ENCODE measurements at places on chromosomes 7 and 10. TPM values are rescaled to one million over a fixed set of nuclear protein-coding genes. Genes with fewer than 3 reads are reported as not detected.

GRCh38 chr10:119379466-119380071, 162.9 kb downstream of the RGS10 start:
- DNase-seq: no peak

DNA sequence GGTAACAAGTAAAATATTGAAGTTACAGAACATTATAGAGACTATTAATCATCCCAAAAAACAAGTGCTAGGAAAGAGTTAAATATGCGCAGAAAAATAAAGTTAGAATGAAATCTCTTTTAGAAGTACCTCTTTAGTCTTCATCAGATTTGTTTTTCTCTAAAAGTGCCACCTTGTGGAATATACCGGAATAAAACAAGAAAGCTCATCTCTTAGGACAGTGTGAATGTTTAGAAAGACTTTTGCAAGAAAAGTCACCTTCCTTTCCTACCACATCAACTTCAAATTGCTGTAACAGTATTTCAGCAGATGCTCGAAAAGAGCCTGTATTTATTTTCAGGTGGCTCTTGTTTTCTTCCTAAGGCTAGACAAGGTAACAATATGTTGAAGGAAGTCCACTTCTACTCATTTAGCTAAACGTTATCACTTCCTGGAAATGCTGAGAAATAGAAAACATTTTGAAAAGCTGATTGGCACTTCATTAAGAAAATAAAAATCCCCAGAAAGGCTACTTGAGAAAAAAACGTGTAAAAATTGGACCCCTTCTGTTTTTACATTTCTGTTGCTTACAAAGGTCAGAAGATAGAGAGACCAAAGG, 19.8 kb upstream of the FAM133B start:
- no peak for DNase-seq

- DNase-seq: no peak
Measured at GRCh38 chr10:132499367-132499685, 38.3 kb upstream of the INPP5A start.

- DNase-seq: no peak
Measured at GRCh38 chr10:63576501-63576900, 55.3 kb downstream of the REEP3 start.

The PITRM1 gene
- total RNA-seq: 52.2 TPM

DNA sequence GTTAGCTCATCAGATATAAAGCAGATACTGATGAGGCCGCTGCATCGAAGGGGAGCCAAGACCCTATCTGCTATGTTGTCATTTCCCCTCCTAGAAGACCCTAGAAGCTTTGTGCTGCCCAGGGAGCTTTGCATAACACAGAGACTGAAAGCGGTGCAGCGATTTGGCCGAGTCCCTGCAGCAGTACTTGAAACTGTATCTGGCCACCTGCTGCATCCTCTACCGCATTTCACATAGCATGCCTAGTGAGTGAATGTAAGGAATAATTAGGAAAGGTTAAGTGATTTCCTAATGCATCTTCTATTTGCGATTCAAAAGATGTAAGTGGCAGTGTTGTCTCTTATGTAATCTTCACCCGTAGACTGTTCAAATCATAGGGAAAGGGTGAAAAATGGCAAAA, 106.7 kb downstream of the LRMDA start:
- DNase-seq: no peak

The FGFR2 gene
- 39.2 TPM for total RNA-seq

DNA sequence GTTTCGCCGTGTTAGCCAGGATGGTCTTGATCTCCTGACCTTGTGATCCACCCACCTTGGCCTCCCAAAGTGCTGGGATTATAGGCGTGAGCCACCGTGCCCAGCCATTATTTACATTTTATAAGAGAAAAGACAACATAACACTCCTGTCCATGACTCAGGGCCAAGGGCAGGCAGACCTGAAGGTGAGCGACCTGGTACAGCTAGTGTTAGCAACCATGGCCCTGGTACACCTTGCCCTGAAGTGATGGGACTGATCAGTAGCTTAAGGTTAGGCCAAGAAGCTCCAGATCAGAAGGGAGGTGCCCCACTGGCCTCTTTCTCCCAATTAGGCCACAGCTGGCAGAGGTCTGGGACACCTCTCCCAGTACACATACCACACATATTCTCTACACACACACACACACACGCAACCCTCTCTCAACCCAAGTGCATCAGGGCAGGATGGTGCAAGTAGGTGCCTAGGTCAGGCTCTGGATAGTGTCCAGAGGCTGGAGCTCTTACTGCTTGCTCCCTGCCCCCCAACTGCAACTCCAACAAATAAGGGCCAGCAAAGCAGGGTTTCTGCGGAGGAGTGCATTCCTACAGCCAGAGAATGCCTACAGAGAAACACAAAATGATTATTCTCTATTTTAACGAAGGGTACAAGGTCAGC, 43.8 kb downstream of the DPCD start:
- DNase-seq: no peak

DNA sequence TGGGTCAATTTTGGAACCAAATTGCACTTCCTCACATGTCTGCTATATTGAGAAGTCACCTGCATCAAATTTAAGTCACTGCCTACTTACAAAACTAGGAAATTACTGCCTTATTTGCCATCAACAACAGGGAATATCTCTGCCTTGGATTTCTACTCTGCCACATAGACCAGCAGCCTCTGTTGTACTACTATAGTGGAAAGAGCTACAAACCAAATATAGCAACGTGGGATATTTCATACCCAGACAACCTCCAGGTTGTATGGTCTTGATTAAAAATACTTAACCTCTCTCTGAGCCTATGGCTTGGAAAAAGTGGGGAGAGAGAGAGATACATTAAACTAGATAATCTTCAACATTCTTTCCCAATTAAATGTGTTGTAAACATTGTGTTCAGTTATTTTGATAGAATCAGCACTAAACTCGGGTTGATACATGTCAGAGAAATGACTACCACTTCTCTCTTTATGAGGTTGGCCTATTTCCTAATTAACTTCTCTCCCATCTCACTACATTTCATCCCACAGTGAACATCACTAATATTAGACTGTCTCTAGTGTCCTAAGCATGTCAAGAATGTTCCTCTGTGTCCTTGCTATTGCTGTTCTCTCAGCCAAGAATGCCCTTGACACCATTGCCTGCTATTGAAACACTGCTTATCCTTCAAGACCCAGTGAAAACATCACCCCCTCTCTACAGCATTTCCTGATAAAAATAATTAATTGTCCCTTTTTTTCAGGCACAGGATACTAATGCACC, 421.2 kb downstream of the IPMK start:
- DNase-seq: no peak

The MUC12 gene
- total RNA-seq: 2,027 TPM

GRCh38 chr10:25901199-25901598, 32.8 kb upstream of the MYO3A start:
- no peak for DNase-seq

Measured in left colon (tissue), 2 donors.